Testis (tissue), 5 donors: ENCODE measurements at places on chromosomes 12 and 14. TPM values are rescaled to one million over a fixed set of nuclear protein-coding genes. Genes with fewer than 3 reads are reported as not detected.

DNA sequence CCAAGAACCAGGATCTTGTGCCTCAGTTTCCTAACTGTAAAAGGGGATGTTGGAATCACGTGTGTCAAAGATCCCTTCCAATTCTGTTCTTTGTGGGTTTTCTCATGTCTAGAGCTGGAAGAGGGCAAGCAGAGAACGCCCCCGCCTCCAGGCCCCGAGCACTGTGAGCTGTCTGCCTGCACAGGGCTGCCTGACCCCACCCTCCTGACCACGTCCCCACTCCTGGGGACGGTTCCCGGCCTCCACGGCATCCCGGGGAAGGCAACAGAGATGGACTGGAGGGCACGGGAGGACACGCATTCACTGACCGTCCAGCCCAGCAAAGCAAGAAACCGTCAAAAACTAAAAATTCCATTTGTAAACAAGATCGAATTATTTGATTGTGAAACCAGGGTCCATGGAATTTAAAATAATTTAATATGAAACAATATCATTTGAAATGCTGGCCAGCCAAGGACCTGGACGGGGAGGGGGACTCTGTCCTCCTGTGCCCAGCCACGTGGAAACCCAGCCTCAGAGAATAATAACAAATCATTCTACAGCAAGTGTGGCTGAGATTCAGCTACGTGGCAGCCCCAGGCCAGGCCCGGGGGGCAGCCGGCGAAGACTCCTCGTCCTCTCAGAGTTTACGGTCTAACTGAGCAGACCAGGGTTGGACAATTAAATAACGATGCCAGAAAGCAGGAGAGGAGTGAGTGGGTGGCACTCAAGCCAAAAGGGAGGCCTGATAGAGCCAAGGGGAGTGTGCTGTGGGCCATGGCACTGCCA, 87.3 kb upstream of the DIO3 start:
- H3K27ac ChIP-seq, result no peak overlapping the region
- peak; percentile 13 for DNase-seq
- peaks cover 24% of the 10 kb centered on the region for H3K4me1 ChIP-seq
- no peak overlapping the region for H3K4me3 ChIP-seq
- no peaks in the 10 kb centered on the region for H3K27me3 ChIP-seq

DNA sequence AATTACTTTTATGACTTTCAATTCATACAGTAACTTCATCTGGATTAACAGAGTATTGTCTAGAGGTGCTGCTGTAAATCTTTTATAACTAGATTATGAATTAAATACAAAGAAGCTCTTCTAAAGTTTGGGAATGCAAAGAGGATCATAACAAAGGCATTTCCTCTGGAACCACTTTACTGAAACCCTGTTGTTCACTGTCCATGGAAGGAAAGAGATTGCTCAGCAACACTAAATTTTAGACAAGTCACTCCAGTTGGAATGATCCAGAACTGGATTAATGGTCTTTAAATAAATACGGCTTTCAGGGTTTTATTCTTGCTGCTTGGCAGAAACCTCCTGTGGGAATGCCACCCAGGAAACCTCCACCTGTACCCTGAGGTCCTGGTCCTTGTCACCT, 250.6 kb downstream of the KSR2 start:
- no peak overlapping the region for H3K27ac ChIP-seq
- H3K4me3 ChIP-seq, result no peak overlapping the region
- H3K36me3 ChIP-seq, result no peaks in the 10 kb centered on the region
- H3K4me1 ChIP-seq, result no peaks in the 10 kb centered on the region

DNA sequence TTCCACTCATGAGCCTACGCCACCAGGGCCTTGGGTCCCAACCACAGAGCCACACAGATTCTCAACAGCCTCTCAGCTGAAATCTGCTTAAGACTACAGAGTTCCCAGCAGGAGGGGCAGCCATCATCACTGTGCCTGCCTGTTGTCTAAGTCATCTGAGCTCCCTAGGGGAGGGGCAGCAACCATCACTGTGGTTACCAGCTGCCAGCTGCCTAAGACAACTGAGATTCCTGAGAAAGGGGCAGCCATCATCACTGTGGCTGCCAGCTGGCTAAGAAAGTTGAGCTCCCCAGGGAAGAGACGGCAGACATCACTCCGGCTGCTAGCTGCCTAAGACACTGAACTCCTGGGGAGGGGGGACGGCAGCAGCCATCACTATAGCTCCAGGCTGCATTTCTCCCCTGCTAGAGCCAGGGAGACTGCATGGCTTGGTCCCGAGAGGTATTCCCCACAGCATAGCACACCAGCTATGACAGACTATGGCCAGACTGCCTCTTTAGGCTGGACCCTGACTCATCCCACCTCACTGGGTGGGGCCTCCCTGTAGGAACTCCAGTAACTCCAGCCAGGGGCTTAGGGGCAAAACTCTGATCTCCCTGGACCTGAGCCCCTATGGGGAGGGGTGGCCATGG, 37.2 kb upstream of the C14orf132 start:
- H3K4me1 ChIP-seq, result no peaks in the 10 kb centered on the region
- H3K36me3 ChIP-seq, result no peaks in the 10 kb centered on the region
- no peak overlapping the region for H3K27ac ChIP-seq
- no peak for DNase-seq
- H3K4me3 ChIP-seq, result no peak overlapping the region

GRCh38 chr12:54412786-54413185, 6.3 kb downstream of the ITGA5 start:
- no peaks in the 10 kb centered on the region for H3K27me3 ChIP-seq
- no peaks in the 10 kb centered on the region for H3K4me1 ChIP-seq
- no peaks in the 10 kb centered on the region for H3K36me3 ChIP-seq
- no peak for DNase-seq
- H3K27ac ChIP-seq, result peak overlapping the region; percentile 16

GRCh38 chr14:78469947-78470346, 299.8 kb downstream of the NRXN3 start:
- H3K4me3 ChIP-seq, result no peak overlapping the region
- no peak overlapping the region for H3K27ac ChIP-seq
- DNase-seq, result no peak
- H3K4me1 ChIP-seq, result no peaks in the 10 kb centered on the region
- H3K27me3 ChIP-seq, result no peaks in the 10 kb centered on the region

RDH12 gene
- 0.63 TPM for total RNA-seq

- no peaks in the 10 kb centered on the region for H3K36me3 ChIP-seq
- no peaks in the 10 kb centered on the region for H3K27me3 ChIP-seq
- H3K4me1 ChIP-seq, result peaks cover 5% of the 10 kb centered on the region
- H3K27ac ChIP-seq, result no peak overlapping the region
- no peak for DNase-seq
These were observed 220.7 kb upstream of the DIO3 start for GRCh38 chr14:101340556-101340955.

- no peak overlapping the region for H3K27ac ChIP-seq
- no peaks in the 10 kb centered on the region for H3K36me3 ChIP-seq
- peaks cover 17% of the 10 kb centered on the region for H3K4me1 ChIP-seq
- no peak for DNase-seq
- no peak overlapping the region for H3K4me3 ChIP-seq
- no peaks in the 10 kb centered on the region for H3K27me3 ChIP-seq
These were observed 29.8 kb upstream of the PLEKHG6 start for GRCh38 chr12:6280672-6281071.

DNA sequence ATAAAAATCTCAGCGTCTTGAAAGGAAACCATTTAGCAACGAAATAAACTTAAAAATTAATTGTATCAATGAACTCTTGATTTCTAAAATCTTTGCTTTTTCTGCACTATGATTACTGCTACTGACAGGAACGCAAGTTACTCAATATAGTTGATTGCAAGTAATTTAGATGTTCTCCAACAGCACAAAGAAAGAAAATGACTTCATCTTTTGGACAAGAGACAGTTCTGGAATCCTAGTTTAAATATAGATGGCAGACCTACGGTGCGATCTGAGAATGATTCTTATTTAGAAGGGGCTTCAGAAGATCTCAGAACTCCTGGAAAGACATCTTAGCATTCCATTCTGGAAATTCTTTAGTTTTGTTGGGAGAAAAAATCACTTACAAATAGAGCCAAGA, 1.4 kb upstream of the SUDS3 start:
- peak overlapping the region; percentile 94 for H3K4me3 ChIP-seq
- H3K27ac ChIP-seq, result peak overlapping the region; percentile 97
- no peaks in the 10 kb centered on the region for H3K36me3 ChIP-seq

DNA sequence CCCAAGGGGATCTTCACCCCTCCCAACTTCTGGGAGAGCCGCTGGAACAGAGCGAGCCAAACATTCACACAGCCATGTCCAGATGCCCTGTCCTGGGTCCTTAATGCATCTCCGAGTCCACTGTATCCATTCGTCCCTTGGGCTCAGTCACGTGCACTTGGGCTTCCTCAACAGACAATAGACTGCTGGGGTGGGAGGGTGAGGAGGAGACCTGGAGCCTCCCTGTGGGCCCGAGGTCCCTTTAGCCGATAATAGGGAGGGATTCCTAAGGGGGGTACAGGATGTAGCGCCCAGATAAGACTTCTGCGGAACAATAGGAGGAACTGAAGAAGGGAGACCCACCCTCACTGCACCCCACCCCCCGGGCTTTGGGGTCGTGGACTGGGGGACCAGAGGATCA, 6.7 kb downstream of the ARHGEF25 start:
- no peaks in the 10 kb centered on the region for H3K27me3 ChIP-seq
- H3K36me3 ChIP-seq, result no peaks in the 10 kb centered on the region
- no peak overlapping the region for H3K27ac ChIP-seq
- H3K4me1 ChIP-seq, result peaks cover 18% of the 10 kb centered on the region
- H3K4me3 ChIP-seq, result no peak overlapping the region
- DNase-seq, result no peak

GRCh38 chr12:117707861-117708260, 260.9 kb downstream of the KSR2 start:
- no peak overlapping the region for H3K27ac ChIP-seq
- H3K36me3 ChIP-seq, result no peaks in the 10 kb centered on the region
- H3K4me3 ChIP-seq, result no peak overlapping the region
- DNase-seq, result no peak
- H3K4me1 ChIP-seq, result no peaks in the 10 kb centered on the region

METTL1 gene
- total RNA-seq, result 16.7 TPM

DNA sequence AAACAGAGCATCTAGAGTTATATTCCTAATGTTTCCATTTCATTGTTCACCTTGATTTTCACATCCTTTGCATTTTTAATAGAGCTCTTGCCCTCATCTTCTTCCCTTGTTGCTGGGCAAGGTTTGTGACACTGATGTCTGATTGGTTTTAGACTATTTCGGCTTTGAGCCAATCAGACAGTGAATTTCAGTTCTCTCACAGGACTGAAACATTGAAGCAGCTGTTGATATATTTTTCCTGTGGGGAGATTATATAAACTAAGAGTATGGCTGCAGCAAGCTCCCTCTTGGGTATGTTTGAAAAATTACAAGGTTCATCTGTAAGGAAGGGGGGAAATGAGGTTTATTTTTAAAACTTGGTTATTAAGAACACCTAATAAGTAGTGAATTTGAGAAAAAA, 51.2 kb downstream of the ATF7IP start:
- H3K27ac ChIP-seq, result no peak overlapping the region
- no peak for DNase-seq
- peaks cover 5% of the 10 kb centered on the region for H3K4me1 ChIP-seq
- no peak overlapping the region for H3K4me3 ChIP-seq
- no peaks in the 10 kb centered on the region for H3K36me3 ChIP-seq

- no peaks in the 10 kb centered on the region for H3K36me3 ChIP-seq
- no peak overlapping the region for H3K27ac ChIP-seq
- H3K4me3 ChIP-seq, result no peak overlapping the region
- H3K27me3 ChIP-seq, result no peaks in the 10 kb centered on the region
- no peaks in the 10 kb centered on the region for H3K4me1 ChIP-seq
- no peak for DNase-seq
These were observed 24.3 kb upstream of the SLC38A2 start for GRCh38 chr12:46396826-46397225.

DAO gene
- 0.81 TPM for total RNA-seq

DNA sequence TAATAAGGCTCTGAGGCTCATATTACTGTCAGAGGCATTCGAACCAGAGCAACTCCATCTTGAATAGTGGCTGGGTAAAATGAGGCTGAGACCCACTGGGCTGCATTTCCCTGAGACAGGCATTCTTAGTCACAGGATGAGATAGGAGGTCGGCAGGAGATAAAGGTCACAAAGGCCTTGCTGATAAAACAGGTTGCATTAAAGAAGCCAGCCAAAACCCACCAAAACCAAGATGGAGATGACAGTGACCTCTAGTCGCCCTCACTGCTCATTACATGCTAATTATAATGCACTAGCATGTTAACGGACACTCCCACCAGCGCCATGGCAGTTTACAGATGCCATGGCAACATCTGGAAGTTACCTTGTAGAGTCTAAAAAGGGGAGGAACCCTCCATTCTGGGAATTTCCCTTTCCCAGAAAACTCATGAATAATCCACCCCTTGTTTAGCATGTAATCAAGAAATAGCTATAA, 18.1 kb upstream of the PRICKLE1 start:
- H3K4me1 ChIP-seq, result no peaks in the 10 kb centered on the region
- no peak overlapping the region for H3K4me3 ChIP-seq
- H3K27ac ChIP-seq, result no peak overlapping the region
- no peak for DNase-seq

DNA sequence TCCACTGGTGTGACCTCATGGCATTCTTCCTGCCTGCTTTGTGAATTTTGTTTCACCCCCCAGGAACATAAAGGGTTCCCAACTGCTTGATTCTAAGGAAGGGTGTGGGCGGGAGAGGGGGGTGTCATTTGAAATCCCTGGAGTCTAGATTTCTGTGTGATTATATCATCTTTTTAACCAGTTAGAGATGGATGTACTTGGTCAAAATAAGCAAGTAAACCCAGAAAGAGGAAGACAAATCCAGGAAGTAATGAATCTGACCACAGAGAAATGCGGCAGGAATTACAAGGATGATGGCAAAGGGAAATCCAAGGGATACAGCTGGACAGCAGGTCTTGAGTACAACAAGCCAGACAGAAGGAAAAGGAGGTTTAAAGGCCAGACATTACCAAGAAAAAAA, 38.9 kb downstream of the DMAC2L start:
- no peak overlapping the region for H3K27ac ChIP-seq
- H3K36me3 ChIP-seq, result no peaks in the 10 kb centered on the region
- no peaks in the 10 kb centered on the region for H3K4me1 ChIP-seq
- DNase-seq, result no peak

GRCh38 chr12:50640321-50640939, 123.5 kb upstream of the ATF1 start:
- H3K36me3 ChIP-seq, result no peaks in the 10 kb centered on the region
- no peaks in the 10 kb centered on the region for H3K4me1 ChIP-seq
- no peak overlapping the region for H3K27ac ChIP-seq
- H3K4me3 ChIP-seq, result no peak overlapping the region

GRCh38 chr12:53231921-53232645, at the start of gene RARG:
Gene RARG (minus strand): TSS chr12:53232209. CDS start chr12:53227545, 4,664 bp downstream.
- DNase-seq, result no peak
- H3K4me1 ChIP-seq, result peaks cover 27% of the 10 kb centered on the region
- H3K27me3 ChIP-seq, result no peaks in the 10 kb centered on the region
